ENCODE measurements at places on chromosomes 2 and 18. TPM values are rescaled to one million over a fixed set of nuclear protein-coding genes. Genes with fewer than 3 reads are reported as not detected.
A peak's percentile ranks its signal among the peaks of the same experiment; 100 is the strongest.

GRCh38 chr2:217105733-217106649, 246.1 kb upstream of the TNP1 start:
- no peak for DNase-seq

Gene CCDC74B
- 2.5 TPM for total RNA-seq

DNA sequence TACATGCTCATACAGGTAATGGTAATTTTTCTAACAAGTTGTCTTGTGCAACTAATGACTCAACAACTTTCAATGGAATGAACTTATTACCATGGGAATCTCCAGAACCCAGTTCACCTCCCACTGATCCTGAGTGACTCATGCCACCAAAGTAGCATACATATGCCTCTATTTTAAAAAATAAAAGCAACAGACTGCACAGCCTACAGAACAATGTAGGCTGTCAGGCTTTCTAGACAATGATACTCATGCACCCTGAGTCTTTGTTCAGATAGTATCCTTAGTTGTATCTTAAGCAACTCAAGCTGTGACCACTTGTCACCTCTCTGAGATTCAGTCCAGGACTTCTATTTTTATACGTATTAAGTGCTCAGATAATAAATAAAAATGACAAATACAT, 531.0 kb upstream of the SETBP1 start:
- DNase-seq, result no peak

DNA sequence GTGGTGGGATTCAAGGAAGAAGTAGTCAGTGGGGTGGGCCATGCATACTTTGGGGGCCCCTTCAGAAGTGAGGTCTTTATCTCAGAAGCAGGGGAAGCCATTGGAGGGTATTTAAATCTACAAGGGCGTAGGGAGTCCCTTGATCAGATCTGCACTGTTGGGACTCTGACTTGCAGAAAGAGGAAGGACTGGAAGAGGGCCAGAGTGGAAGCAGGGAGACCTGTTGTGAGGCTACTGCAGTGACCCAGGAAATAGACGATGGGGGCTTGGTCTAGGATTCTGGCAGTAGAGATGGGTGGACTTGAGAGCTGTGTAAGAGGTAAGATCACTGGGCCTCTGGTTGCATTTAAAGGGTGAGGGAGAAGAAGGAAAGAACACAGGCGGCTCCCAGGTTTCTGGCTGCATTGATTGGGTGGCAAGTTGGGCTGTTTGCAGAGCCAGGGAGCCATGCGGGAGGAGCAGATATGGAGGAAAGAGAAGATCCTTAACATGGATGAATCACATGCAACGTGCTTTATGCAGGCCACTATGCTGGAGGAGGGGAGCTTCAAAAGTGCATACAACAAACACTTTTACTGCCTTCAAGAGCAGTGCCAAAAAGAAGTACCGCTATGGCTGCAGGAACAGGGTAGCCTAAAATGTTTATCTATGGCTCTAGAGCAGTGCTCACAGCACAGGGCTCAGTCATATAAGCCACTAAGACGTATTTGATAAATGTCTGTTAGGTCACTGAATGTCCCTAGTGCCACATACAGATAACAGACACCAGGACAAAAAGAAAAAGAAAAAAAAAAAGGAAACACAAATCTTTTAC, 2.3 kb downstream of the SFXN5 start:
- no peak for DNase-seq

DNA sequence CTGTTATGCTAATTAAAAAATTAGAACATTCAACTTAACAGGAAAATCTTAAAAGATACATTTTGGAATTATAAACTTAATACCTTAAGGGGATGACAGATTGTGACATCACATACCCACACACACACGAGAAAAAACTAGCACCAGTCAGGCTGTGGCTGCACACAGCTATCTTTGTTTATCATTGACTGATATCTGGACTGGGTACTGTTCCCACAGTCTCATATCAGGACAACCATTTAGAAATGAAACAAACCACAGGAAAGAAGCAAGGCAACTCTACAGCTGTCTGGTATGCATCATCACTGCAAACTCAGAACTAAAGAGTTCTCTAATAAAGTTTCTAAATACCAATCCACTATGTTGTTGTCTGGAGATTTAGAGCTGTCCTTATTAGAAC, 210.9 kb upstream of the SMAD7 start:
- DNase-seq, result no peak

DNA sequence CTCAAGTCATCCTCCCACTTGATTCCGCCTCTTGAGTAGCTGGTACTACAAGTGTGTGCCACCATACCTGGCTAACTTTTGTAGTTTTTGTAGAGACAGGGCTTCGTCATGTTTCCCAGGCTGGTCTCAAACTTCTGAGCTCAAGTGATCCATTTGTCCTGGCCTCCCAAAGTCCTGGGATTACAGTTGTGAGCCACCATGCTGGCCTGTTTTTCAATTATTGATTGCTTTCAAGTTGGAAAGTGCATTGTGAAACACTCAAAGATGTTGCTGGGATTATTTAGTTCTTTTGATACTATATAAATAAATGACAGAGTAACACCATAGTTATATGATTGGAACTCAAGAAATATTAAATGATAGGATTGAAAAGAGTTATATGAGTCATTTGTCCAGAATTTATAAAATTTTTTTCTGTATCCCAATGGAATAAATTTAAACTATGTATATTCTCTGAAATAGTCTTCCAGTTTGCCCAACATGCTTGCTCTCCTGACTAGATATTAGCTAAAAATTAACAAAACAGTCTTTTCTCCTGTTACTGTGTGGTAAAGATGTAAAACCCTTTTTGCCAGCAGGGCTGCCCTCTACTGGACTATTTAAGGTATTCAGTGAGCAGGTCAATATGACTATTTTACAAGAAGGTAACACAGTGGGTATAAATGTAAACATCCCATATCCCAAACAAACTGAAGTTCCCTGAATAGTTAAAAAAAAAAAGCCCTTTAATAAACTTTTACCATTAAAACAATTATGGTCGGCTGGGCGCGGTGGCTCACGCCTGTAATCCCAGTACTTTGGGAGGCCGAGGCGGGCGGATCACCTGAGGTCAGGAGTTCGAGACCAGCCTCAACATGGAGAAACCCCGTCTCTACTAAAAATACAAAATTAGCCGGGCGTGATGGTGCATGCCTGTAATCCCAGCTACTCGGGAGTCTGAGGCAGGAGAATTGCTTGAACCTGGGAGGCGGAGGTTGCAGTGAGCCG, 42.7 kb downstream of the ACSL3 start:
- no peak for DNase-seq

Gene GALR1
- 0.04 TPM for total RNA-seq

- DNase-seq, result no peak
These were observed 10.4 kb upstream of the DNAH7 start for GRCh38 chr2:196079052-196079451.

DNA sequence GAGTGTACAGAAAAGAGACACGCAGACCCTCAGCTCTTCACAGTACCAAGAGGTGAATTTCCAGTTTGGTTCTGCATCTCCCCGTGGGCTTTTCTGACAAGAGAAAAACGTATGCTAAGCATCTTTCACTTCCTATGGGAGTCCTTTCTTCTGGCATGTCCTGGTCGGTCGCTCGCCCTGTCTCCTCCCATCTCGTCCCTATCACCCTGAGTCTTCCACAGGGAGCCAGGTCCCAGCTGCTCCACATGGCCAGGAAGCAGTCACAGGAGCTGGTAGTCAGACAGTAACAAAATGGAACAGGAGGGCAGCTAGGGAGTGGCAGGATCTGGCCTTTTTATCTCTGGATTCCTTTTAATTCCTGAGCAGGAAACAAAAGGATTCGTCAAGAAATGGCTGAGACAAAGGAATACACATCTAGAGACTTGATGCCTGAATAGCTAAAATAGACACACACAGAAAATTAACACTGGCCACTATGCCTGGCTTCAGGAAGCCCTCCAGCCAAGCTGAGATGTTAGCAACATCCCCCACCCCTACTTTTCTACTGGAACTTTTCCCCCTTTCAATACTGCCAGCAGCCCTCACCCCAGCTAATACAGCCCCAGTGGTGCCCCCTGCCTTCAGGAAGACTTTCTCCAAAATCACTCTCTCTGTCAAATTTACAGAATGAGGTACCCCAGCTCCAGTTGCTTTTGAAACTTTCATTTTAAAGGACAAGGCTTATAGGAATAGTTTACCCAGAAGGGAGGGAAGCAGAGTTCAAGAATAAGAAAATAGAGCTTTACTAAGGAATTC, 136.1 kb downstream of the DNER start:
- DNase-seq, result no peak

DNA sequence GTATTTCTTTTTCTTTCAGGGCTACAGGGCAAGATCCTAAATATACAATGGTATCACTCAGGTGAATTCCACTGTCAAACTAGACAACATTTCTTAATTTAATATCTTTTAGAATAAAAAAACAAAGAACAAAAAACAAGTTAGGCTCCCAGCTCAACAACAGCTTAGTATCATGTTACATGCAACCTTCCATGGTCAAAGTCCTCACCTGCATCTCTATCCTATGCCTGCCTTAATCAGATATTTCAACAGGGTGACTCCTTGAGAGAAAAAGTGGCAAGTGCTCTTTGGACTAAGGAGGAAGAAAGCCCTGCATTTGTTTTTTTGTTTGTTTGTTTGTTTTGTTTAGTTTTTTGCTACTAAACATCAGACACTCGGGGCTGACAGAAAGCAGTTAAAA, 50.2 kb downstream of the WDFY1 start:
- DNase-seq, result no peak

Gene GNAL
- total RNA-seq, result 2.7 TPM

GRCh38 chr2:152034257-152034801, 64.5 kb downstream of the CACNB4 start:
- no peak for DNase-seq

Gene FNDC4
- total RNA-seq, result 2.2 TPM

DNA sequence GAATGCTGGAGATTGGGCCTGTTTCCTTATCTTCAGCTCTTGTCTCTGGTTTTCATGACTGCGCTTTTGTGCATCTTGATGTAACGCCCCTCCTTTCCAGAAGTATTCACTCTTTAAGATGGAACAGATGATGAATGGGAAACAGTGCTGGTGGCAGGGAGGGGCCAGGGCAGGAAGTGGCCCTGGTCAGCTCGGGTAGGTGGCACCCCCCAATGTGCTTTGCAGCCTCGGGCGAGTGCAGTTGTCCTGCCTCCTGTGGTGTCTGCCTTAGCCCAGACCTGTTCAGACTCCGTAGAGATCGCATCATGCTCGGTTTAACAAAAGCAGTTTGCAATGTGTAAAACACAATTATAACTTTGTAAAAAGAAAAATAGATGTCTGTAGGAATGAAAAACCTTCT, 17.0 kb upstream of the MGAT4A start:
- no peak for DNase-seq

DNA sequence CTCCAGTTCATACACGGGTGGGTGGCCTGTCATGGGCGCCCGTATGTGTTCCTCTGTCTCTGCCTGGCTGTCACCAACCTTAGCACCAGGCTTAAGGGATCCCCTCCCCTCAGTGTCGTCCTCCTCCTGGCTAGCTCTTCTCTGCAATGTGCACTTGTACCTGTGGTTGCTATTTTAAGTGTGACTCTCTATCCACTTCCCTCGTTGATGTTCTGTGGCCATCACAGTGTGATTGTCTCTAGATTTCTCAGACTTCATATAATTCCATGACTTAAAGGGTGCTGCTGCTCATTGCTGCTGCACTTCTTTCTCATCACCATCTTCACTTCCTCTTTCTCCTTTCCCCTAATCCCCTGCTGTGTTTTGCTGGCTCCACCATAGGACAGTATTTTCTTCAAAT, 143.4 kb downstream of the EML6 start:
- DNase-seq, result no peak

GRCh38 chr2:237025090-237025865, 60.4 kb upstream of the COPS8 start:
- DNase-seq, result peak; percentile 66

Gene KLHL30
- 24.9 TPM for total RNA-seq

- no peak for DNase-seq
These were observed 57.7 kb upstream of the CTIF start for GRCh38 chr18:48481092-48481491.

GRCh38 chr2:189629531-189630453, 31.5 kb upstream of the ASNSD1 start:
- DNase-seq, result no peak

GRCh38 chr18:76402026-76402990, 92.7 kb downstream of the ZNF516 start:
- DNase-seq, result no peak

Gene G6PC2
- not detected for total RNA-seq

Gene TFCP2L1
- 0.28 TPM for total RNA-seq

GRCh38 chr2:220670511-220670910, 901.6 kb downstream of the EPHA4 start:
- DNase-seq, result no peak

DNA sequence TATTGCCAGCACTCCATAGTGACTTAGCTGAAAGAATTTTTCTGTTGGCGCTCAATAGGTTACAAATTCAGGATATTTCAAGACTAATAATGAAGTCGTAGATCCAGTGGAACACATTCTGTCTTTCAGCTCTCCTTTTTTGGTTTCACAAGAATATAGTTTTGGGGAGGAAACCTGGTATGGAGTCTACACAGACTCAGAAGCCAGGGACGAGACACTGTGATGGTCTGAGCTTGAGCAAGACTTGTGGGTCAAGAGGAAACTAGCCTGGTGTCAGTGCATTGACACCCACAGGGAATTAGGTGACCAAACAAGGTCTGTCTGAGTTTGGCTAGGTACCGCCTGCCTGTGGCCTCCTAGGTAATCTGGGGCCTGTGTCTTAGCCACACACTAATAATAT, 26.9 kb downstream of the ARL4C start:
- DNase-seq, result no peak

GRCh38 chr18:32771871-32772580, 797 bp downstream of the KLHL14 start:
- DNase-seq, result no peak

Gene SLC8A1
- 493 TPM for total RNA-seq

GRCh38 chr2:231687133-231687852, 21.0 kb upstream of the PTMA start:
- no peak for DNase-seq

DNA sequence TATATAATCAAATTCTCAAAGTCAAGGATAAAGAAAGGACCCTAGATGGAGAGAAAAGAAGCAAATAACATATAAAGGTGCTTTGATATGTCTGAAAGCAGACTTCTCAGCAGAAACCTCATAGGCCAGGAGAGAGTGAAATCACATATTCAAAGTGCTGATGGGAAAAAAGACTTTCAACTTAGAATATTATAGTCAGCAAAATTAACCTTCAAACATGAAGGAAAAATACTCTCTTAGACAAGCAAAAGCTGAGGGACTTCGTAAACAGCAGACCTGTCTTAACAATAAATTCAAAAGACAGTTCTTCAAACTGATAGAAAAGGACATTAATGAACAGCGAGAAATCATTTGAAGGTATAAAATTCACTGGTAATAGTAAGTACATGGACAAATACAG, 107.2 kb upstream of the KCNH7 start:
- no peak for DNase-seq
